Stimulated activated CD4-positive, alpha-beta T cell treated with anti-CD3 and anti-CD28 coated beads, Interleukin-1b, Interleukin-23, amount 100 ng/mL, for 48 hours (primary cell): ENCODE measurements at places on chromosomes 4 and X.

GRCh38 chr4:124337874-124338273 is 374.7 kb downstream of the ANKRD50 start:
- DNase-seq, result no peak

DNA sequence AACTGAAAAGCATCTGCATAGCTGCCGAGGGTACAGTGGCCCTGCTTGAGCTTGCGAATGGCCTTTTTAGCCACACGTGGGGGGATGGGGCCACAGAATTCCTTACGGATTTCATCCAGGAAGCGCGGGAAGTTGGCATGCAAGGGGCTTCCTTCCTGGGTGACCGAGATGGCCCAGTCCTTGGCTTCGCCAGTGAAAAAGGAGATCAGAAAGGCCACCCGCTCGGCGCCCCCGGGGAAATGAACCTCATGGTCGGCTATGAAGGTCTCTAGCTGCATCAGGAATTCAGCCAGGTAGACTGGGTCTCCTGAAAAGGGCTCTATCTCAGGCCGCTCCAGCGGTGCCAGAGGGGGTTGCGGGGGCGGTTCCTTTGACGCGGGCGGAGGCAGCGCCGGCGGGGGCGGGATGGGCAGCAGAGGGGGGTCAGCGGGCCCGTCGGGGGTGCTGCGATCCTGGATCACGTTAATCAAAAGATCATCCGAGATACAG is 909 bp downstream of the RTL5 start:
- no peak for DNase-seq

DNA sequence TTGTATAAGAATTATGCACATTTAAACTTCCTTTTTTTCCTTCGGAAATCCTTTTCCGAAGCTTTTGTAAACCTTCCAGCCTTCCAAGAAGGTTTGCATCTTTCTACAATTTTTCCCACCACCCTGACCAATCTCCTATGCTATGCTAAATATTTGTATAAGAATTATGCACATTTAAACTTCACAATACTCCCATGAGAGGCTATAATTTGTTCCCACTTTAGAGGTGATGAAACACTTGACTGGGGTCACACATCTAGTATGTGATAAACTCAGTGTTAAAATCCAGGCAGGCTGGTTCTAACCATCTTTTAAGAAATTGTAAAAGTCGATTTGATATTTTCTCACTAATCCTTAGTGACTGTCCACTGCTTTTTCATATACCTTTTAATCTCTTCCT is 22.1 kb downstream of the NUDT6 start:
- DNase-seq, result no peak

- DNase-seq, result no peak
Observed at GRCh38 chrX:16839219-16839851, 30.8 kb downstream of the RBBP7 start.

GRCh38 chr4:16530688-16531635 is 304.7 kb upstream of the TAPT1 start:
- no peak for DNase-seq
